ENCODE measurements at places on chromosomes 5 and 9. TPM values are rescaled to one million over a fixed set of nuclear protein-coding genes. Genes with fewer than 3 reads are reported as not detected.

KCNIP1 gene
- total RNA-seq: not detected

FBXW2 gene
- total RNA-seq: 88.3 TPM

SH3TC2 gene
- total RNA-seq: not detected

- H3K4me1 ChIP-seq: peaks cover 1% of the 10 kb centered on the region
- no peak overlapping the region for H3K27ac ChIP-seq
- no peaks in the 10 kb centered on the region for H3K36me3 ChIP-seq
- no peak overlapping the region for H3K4me3 ChIP-seq
- DNase-seq: no peak
Observed at GRCh38 chr9:8823131-8823895, 1023.7 kb upstream of the DMAC1 start.

GRCh38 chr5:132779961-132780360, 2.9 kb upstream of the SEPTIN8 start:
- no peak for DNase-seq
- H3K4me1 ChIP-seq: peaks cover 26% of the 10 kb centered on the region
- no peaks in the 10 kb centered on the region for H3K36me3 ChIP-seq
- H3K27me3 ChIP-seq: peaks cover 32% of the 10 kb centered on the region
- H3K27ac ChIP-seq: no peak overlapping the region

DNA sequence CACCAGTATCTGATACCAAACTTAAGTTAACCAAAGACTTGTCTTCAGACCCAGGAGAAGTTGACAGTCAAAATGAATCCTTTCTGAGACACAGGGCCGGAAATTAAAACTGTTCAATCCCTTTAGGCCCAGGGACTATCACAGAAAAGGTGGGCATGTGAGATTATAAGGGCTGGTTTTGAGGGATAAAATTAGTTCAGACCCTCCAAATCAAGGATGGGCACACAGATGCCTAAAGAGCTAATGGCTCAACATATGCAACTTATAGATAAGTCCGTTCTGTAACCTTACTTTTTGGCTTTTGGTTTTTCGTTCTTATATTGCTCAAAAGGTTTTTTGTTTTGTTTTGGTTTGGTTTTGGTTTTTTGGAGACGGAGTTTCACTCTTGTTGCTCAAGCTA, 129.6 kb upstream of the ABCA1 start:
- no peaks in the 10 kb centered on the region for H3K36me3 ChIP-seq
- H3K4me3 ChIP-seq: no peak overlapping the region
- no peak for DNase-seq
- H3K27ac ChIP-seq: no peak overlapping the region
- peaks cover 3% of the 10 kb centered on the region for H3K27me3 ChIP-seq

GRCh38 chr9:134536931-134537330, 104.7 kb upstream of the COL5A1 start:
- no peaks in the 10 kb centered on the region for H3K27me3 ChIP-seq
- DNase-seq: no peak
- no peak overlapping the region for H3K27ac ChIP-seq
- no peak overlapping the region for H3K4me3 ChIP-seq

- DNase-seq: no peak
- H3K4me3 ChIP-seq: no peak overlapping the region
- no peak overlapping the region for H3K27ac ChIP-seq
- no peaks in the 10 kb centered on the region for H3K36me3 ChIP-seq
- H3K4me1 ChIP-seq: no peaks in the 10 kb centered on the region
- H3K27me3 ChIP-seq: no peaks in the 10 kb centered on the region
Observed at GRCh38 chr5:3889412-3890142, 293.9 kb downstream of the IRX1 start.
